ENCODE measurements at places on chromosomes 13 and 19. TPM values are rescaled to one million over a fixed set of nuclear protein-coding genes. Genes with fewer than 3 reads are reported as not detected.
A peak's percentile ranks its signal among the peaks of the same experiment; 100 is the strongest.

Gene AMH
- total RNA-seq, result 2.5 TPM

Gene C1QTNF9B
- not detected for total RNA-seq

DNA sequence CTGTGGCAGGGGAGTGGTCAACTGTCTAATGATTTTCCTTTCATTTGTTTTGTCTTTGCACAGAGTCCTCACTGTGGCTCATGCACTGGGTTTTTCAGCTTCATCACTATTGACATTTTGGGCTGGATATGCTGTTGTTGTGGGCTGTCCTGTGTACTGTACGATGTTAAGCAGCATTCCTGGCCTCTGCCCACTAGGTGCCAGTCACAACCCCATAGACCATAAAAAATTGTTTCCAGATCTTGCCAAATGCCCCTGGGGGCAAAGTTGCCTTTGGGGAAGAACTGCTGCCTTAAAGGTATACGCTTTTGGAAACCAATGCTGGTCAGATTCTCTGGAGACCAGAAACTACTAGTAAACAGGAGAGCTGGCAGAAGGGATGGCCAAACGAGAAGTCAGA is 310.4 kb downstream of the SPRY2 start:
- H3K4me3 ChIP-seq, result no peak overlapping the region
- DNase-seq, result no peak
- H3K27ac ChIP-seq, result no peak overlapping the region
- H3K27me3 ChIP-seq, result no peaks in the 10 kb centered on the region

GRCh38 chr19:42051166-42052115 is 18.6 kb downstream of the GRIK5 start:
- H3K27me3 ChIP-seq, result no peaks in the 10 kb centered on the region
- DNase-seq, result no peak
- no peaks in the 10 kb centered on the region for H3K36me3 ChIP-seq
- H3K27ac ChIP-seq, result no peak overlapping the region
- H3K4me1 ChIP-seq, result no peaks in the 10 kb centered on the region
- no peak overlapping the region for H3K4me3 ChIP-seq

DNA sequence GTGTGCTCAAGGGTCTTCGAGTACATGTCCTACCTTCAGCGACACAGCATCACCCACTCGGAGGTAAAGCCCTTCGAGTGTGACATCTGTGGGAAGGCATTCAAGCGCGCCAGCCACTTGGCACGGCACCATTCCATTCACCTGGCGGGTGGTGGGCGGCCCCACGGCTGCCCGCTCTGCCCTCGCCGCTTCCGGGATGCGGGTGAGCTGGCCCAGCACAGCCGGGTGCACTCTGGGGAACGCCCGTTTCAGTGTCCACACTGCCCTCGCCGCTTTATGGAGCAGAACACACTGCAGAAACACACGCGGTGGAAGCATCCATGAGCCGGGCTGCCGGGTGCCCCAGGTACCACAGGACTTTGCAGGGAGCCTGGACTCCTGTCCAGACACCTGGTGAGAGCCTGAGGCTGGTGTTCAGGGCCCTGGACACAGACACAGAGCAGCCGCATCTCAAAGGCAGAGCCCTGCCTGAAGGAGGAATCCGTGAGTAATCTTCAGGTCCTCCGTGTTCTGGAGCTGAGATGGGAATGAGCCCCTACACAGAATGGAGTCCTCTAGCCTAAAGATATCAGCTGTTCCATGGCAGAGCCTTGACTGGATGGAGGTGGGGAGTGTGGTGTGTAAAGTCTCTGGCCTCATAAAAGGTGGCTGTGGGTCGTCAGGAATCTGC is 1.5 kb downstream of the ZNF581 start:
- H3K4me3 ChIP-seq, result no peak overlapping the region
- H3K36me3 ChIP-seq, result no peaks in the 10 kb centered on the region
- H3K27me3 ChIP-seq, result no peaks in the 10 kb centered on the region
- peaks cover 18% of the 10 kb centered on the region for H3K4me1 ChIP-seq

- no peak overlapping the region for H3K4me3 ChIP-seq
- H3K27ac ChIP-seq, result no peak overlapping the region
- no peak for DNase-seq
- no peaks in the 10 kb centered on the region for H3K4me1 ChIP-seq
- H3K36me3 ChIP-seq, result no peaks in the 10 kb centered on the region
- H3K27me3 ChIP-seq, result no peaks in the 10 kb centered on the region
Measured at GRCh38 chr13:80881942-80882445, 541.1 kb upstream of the SPRY2 start.

- no peaks in the 10 kb centered on the region for H3K36me3 ChIP-seq
- no peaks in the 10 kb centered on the region for H3K27me3 ChIP-seq
- H3K4me1 ChIP-seq, result no peaks in the 10 kb centered on the region
- H3K27ac ChIP-seq, result no peak overlapping the region
Measured at GRCh38 chr13:95355494-95355893, 54.2 kb upstream of the ABCC4 start.

DNA sequence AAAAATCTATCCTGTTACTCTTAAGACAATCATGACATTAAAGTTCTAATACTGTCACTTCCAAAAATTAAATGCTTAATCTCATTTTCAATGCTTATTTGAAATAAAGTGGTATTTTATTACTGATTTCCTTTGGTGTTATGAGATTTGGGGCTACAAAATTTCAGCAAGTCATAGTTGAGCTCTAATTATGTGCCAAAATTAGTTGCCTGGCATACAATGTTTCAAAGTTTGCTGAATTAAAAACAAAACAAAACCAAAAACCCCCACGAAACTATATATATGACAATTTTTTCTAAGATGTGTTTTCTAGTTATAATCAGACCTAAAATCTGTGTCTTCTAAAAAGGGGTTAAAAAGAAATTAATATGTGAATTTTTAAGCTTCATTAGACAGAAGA is 62.2 kb downstream of the KCNRG start:
- H3K27me3 ChIP-seq, result no peaks in the 10 kb centered on the region
- H3K4me3 ChIP-seq, result no peak overlapping the region
- DNase-seq, result no peak
- no peaks in the 10 kb centered on the region for H3K36me3 ChIP-seq
- H3K4me1 ChIP-seq, result no peaks in the 10 kb centered on the region
- H3K27ac ChIP-seq, result no peak overlapping the region

GRCh38 chr19:4400135-4400936 is at the start of gene SH3GL1:
TSS of gene SH3GL1 (minus strand) at chr19:4400547. CDS start at chr19:4400368, 179 bp downstream.
- peaks cover 14% of the 10 kb centered on the region for H3K4me1 ChIP-seq
- no peaks in the 10 kb centered on the region for H3K27me3 ChIP-seq
- peak within 1 kb of the TSS; percentile 99 for H3K4me3 ChIP-seq
- DNase-seq, result peak; percentile 95
- no peaks in the 10 kb centered on the region for H3K36me3 ChIP-seq

- H3K27me3 ChIP-seq, result no peaks in the 10 kb centered on the region
- no peak overlapping the region for H3K27ac ChIP-seq
- DNase-seq, result no peak
- peaks cover 5% of the 10 kb centered on the region for H3K4me1 ChIP-seq
- no peaks in the 10 kb centered on the region for H3K36me3 ChIP-seq
Measured at GRCh38 chr13:110270507-110270906, 36.5 kb downstream of the COL4A1 start.
